ENCODE measurements at places on chromosomes 7 and 10.

DNA sequence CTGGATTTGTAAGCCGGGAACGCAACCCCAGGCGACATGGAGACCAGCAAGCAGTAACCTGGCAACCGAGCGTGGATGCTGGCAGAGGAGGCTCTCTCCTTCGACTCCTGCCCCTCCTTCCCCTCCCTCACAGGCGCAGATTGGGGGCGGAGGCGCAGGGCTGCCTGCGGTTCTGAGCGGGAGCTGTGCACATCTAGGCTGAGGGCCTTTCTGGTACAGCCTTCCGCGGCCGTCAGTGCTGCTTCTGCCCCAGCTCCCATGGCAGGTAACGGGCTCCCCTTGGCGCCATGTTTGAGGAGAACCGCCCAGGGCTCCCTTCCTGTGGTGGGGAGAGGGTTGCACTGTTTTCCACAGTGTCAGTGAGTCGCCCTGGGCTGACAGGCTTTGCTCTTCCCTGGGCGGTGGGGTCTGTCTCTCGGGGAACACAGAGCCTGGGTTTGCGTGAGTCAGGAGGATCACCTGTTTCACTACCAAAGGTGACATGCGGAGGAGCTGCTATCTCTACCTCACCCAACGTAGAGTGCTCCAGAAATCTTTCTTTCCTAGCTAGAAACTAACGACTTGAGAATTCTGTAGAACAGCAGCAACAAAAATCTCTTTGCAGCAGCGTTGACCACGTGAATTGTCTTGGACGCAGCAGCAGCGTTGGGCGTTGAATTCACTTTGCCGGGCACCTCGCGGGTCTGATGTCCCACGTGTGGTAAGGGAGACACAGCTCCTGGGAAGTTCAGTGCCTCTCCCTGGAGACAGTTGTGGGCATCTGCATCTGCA lies 154.8 kb upstream of the COBL start:
- DNase-seq = no peak

GRCh38 chr7:21076574-21076973 lies 289.9 kb upstream of the SP8 start:
- no peak for DNase-seq

DNA sequence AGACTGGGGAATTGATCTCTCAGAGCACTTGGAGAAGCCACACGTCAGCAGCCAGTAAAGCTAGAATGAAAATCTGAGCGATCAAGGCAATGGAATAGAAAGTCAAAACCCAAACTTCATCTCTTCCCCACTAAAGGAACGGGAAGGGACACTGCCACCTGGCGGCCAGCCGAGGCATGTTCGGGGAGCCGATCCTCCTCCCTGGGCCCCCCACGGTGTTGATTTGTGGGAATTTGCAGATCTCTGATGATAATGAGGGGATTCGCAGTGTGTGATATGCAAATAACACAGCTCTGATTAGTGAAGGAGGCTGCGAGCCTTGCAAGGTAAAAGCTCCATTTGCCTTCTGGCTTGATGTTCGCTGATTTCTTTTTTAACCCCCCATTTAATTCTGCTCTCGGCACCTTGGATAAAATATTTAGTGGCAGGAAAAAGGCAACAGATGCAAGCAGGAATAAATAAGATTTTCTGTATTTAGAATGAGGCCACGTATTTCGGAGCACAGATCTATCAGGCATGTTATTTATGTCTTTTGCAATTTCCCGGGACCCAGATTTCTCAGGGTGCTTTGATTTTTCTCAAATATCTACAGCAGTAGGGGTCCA lies 258.6 kb downstream of the PAXIP1 start:
- peak; percentile 28 for DNase-seq

- DNase-seq = no peak
Measured at GRCh38 chr10:29794776-29795611, 160.2 kb upstream of the SVIL start.

- DNase-seq = no peak
Measured at GRCh38 chr7:111708072-111708471, 145.8 kb upstream of the IMMP2L start.

DNA sequence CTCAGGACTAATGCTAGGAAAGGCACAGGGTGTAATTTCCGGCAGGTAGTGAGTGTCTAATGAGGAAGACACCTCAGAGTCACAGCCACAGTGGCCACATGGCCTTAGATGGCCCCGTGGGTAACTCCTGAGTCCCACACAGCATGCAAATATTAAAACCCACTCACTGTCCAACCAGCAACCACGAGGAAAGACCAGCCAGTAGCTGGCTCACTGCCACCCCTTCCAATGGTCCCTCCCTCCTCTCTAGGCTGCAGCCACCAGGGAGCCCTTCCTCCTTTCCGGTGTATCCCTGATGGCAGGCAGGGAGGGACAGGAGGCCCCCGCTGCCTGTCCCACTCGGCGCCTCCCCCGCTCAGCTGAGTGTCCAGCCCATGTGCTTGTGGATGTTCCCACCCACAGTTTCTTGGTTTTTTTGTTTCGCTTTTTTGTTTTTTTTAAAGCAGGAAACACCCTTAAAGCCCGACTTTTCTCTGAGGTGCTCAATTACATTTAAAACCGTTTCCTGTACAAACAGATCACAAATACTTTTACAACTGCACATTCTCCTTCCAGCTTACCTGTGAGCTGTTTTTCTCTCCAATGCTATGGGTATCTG lies 9.2 kb downstream of the BNIP3 start:
- no peak for DNase-seq

GRCh38 chr7:128939861-128940410 lies 2.2 kb downstream of the IRF5 start:
- no peak for DNase-seq

DNA sequence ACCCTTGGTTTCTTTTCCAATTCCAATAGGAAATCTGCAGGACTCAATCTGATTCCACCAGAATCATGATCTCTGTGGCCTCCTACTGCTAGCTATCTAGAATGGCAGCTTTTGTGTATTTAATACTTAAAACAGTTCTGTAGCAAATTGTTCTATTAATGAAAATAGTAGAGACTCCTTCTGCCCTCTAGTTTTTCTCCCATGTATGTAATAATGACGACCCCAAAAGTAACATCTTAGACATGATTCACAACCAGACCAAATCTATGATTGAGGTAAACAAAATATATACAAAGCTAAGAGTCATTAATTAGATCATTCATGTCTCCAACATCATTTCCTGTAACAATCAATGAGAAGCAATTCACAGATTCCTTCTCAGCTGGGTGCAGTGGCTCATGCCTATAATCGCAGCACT lies 259.1 kb upstream of the MKLN1 start:
- no peak for DNase-seq

- no peak for DNase-seq
Measured at GRCh38 chr7:106659166-106659962, 1.6 kb downstream of the CCDC71L start.

DNA sequence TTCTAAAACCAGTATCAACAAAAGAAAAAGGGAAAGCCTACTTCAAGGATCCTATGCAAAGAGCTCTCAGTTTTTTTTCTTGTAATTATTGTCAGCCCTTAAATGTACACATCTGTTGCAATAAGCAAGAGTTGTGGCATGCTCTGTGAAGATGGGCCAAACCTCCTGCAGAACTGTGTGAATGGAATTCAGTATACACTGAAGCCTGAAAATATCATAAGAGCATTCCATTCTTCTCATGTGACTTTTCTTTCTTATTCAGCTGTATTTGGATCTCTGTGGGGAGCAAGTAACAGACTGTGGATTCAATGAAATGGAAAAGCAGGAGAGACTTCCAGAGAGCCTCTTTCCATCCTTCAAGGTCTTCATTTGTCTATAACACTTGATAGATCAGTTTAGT lies 130.7 kb downstream of the SAMD9 start:
- DNase-seq = no peak

- no peak for DNase-seq
Measured at GRCh38 chr7:22476824-22477223, 23.2 kb downstream of the STEAP1B start.

DNA sequence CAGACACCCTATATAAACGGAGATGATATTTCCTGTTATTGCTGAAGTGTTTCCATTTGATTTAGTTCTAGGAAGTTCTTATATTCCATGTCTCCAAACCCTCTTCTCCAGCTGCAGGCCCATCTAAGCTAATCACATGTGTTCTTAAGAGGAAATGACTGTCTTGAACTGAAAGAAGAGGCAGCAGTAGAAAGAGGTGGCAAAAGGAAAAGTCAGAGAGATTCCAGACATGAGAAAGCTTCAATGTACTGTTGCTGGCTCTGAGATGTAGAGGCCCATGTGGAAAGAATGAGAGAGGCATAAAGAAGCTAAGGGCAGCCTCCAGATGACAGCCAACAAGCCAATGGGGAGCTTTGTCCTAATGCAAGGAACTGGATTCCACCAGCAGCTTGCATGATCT lies 287.2 kb downstream of the GFRA1 start:
- no peak for DNase-seq
